Kidney (tissue), 22 donors: ENCODE measurements at places on chromosomes 6 and 20.

DNA sequence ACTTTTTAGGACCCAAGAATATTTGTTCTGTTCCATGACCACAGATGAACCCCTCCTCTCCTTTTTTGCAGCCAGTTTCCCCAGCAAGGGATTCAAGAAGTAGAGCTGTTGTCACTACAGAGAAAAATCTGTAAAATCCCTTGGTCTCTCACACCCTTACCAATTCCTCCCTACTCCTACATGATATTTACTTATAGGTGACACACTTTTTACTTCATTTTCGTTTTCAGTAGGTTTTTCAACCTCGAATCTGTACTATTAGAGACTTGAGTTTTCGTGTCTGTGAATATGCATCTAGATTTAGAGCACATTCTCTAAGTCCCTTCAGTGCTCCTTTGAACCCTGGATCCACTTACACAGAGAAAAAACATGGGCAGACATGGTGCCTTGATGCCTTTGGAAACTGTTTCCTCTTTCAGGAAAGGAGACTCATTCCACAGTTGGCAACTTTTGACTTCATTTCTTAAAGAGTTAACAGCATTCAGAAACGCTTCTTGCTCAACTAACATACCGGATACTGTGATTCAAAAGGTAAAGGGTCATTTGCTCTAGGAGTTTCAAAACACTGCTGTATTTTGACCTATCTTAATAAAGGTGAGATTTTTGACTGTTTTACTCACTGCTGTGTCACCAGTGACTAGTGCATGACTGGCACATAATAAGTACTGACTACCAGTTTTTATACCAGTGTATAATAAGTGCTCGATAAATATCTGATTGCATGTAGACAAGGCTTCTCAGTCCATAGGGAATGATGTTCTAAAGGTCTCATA lies 50.6 kb downstream of the LAMA4 start:
- DNase-seq, result no peak

GRCh38 chr6:34717466-34717865 lies 20.9 kb upstream of the ILRUN start:
- no peak for DNase-seq

- no peak for DNase-seq
These were observed 51.4 kb downstream of the TGM2 start for GRCh38 chr20:38113401-38114325.

GRCh38 chr20:37299718-37300528 lies 10.5 kb downstream of the MANBAL start:
- no peak for DNase-seq

DNA sequence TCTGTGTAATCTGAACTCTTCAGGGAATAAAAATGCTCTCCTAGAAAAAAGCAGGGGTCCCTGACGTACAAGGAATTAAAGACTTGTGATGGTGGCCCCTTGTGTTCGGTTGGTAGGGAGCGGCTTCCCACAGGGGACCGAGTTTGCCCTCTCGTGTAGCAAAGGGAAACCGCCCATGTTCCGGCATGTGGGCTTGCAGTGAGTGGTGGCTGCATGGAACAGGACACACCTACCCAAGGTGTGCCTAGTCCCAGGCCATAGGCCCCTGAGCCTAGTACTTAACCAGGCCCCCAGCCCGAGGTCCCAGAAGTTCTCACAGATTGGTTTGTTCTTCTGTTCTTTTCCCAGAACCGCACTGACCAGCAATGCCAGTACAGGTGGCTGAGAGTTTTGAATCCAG lies 15.5 kb downstream of the MYBL2 start:
- no peak for DNase-seq

- no peak for DNase-seq
These were observed at the start of gene PI3 for GRCh38 chr20:45174434-45175364. PI3 (plus strand) TSS chr20:45174902; CDS start chr20:45174923, 21 bp downstream.

- DNase-seq, result peak; percentile 68
These were observed 10.5 kb upstream of the SRXN1 start for GRCh38 chr20:663315-664090.

- peak; percentile 58 for DNase-seq
These were observed 441.1 kb upstream of the JARID2 start for GRCh38 chr6:14804785-14805210.
